ENCODE measurements at places on chromosomes 11 and 22. TPM values are rescaled to one million over a fixed set of nuclear protein-coding genes. Genes with fewer than 3 reads are reported as not detected.

OR51A4 gene
- not detected for total RNA-seq

KCNK7 gene
- total RNA-seq, result 0.27 TPM

SLC25A18 gene
- total RNA-seq, result not detected

CNIH2 gene
- 1.1 TPM for total RNA-seq

E2F8 gene
- total RNA-seq, result 6.2 TPM

C22orf31 gene
- not detected for total RNA-seq

NUP98 gene
- 75.4 TPM for total RNA-seq

CRYBB3 gene
- not detected for total RNA-seq

SMTN gene
- 35.0 TPM for total RNA-seq

OR5B21 gene
- not detected for total RNA-seq

ADORA2A gene
- total RNA-seq, result 0.83 TPM

TSSK2 gene
- not detected for total RNA-seq

Measured in A549 treated with DMSO at 1 μM for 4 hours (cell line).